ENCODE measurements at places on chromosomes 12 and 14. TPM values are rescaled to one million over a fixed set of nuclear protein-coding genes. Genes with fewer than 3 reads are reported as not detected.

Gene TGM1
- total RNA-seq, result 5.2 TPM

Gene MGAT4C
- total RNA-seq, result 2.2 TPM

Gene KTN1
- 125 TPM for total RNA-seq

Gene CARMIL3
- total RNA-seq, result 13.0 TPM

DNA sequence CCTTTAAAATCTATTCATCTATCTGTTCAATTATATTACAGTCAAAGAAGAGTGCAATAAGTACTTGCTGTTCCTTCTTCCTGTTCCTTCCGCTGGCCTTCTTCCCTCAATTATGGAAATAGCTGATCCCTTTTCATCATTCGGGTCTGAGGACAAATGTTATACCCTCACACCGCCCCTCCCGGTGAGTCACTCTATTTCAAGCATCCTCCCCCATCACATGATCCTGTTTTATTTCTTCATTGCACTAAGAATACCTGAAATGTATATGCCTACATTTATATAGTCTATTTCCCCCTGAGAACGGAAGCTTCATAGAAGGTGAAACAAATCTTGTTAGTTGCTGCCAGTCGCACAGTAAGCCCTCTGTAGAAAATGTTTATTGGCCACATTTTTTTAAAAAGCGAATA is 2.5 kb downstream of the SLC38A1 start:
- DNase-seq, result no peak

- DNase-seq, result no peak
Measured at GRCh38 chr14:69693145-69693544, 73.8 kb upstream of the SRSF5 start.

- no peak for DNase-seq
Measured at GRCh38 chr12:123329799-123330198, 34.8 kb downstream of the SBNO1 start.

DNA sequence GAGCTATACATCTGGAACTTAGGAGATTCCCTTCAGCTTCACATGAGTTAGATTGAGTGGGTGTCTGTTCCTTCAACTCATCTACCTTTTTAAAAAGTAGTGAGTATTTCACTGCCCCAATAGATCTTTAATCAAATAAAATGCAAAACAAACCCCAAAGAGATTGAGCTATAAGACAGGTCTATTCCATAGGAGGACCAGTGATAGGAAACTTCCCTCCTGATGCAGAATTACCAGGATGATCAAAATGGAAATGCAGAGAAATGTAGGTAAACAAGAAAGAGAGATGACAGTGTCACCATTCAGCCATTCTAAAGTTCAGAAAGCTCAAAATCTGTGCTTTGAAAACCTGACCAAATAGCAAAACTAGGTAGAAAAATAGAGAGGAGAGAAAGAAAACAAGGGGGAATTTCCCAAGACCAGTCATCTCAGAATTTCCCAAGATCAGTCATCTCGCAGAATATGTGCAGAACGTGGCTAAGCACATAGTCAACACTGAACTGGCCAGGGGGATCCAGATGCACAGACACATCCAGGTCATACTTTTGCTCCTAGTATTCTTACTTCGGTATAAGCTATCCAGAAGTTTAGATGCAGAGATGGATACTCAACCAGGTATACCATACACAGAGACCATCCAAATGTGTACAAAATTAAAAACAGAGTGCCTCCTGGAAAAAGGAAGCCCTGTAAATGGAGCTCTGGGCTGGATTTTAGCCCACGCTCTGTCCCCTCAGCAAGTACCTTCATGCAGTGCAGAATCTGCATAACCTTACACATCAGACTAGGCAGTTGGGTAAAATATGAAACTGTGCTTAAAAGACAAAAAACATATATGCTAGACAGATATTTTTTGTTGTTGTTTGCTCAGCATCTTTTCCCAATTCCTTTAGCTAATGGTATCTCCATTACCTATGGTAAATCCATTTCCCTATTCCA is 27.4 kb downstream of the SLC41A2 start:
- no peak for DNase-seq

- DNase-seq, result no peak
Measured at GRCh38 chr14:83433618-83434017, 1900.0 kb upstream of the SEL1L start.

- DNase-seq, result no peak
Measured at GRCh38 chr12:22617630-22618029, 7.3 kb upstream of the ETNK1 start.

- peak; percentile 69 for DNase-seq
Measured at GRCh38 chr12:2198005-2198501, 145.3 kb downstream of the CACNA1C start.

- no peak for DNase-seq
Measured at GRCh38 chr12:76241371-76241770, 106.8 kb downstream of the BBS10 start.

DNA sequence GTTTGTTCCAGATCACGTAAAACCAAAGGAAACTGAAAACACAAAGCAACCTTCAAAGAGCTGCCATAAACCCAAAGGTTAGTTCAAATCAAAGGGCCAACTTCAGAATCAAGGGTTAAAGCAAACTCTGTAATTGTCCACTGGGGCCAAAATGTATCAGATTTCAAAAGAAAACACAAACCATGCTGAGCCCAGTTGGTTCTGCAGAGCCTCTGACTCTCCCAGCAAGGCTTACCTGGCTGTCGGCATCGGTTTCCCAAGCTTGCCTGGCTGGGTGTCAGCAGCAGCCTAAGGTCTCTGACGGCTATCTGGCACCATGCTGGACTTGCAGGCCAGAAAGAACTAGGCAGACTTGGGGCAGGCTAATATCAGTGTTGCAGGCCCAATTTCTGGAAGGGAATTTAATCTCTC is 125.3 kb downstream of the DAD1 start:
- no peak for DNase-seq

All from WTC11 (cell line).